ENCODE measurements at places on chromosomes 3 and 15. TPM values are rescaled to one million over a fixed set of nuclear protein-coding genes. Genes with fewer than 3 reads are reported as not detected.

Gene MEIS2
- total RNA-seq, result 1.9 TPM

Gene TM4SF4
- total RNA-seq, result not detected

Gene NPAP1
- total RNA-seq, result not detected

Gene SMAD3
- total RNA-seq, result 45.5 TPM

Gene SCN11A
- total RNA-seq, result not detected

All from psoas muscle (tissue), 8 donors.